ENCODE measurements at places on chromosomes 13 and 19. TPM values are rescaled to one million over a fixed set of nuclear protein-coding genes. Genes with fewer than 3 reads are reported as not detected.

NOVA2 gene
- polyA plus RNA-seq = 2.6 TPM

PTH2 gene
- not detected for polyA plus RNA-seq

SPACA4 gene
- not detected for polyA plus RNA-seq

PNMA8A gene
- polyA plus RNA-seq = 6.0 TPM

IGSF23 gene
- polyA plus RNA-seq = not detected

KLK4 gene
- polyA plus RNA-seq = not detected

GAPDHS gene
- not detected for polyA plus RNA-seq

PROSER1 gene
- polyA plus RNA-seq = 8.8 TPM

ZNF816 gene
- polyA plus RNA-seq = 3.5 TPM

SMIM17 gene
- 0.34 TPM for polyA plus RNA-seq

VSIG10L gene
- 1.2 TPM for polyA plus RNA-seq

PCDH8 gene
- polyA plus RNA-seq = not detected

All from heart left ventricle (tissue), 16 donors.